Activated CD4-positive, alpha-beta memory T cell treated with anti-CD3 and anti-CD28 coated beads, Interleukin-2, amount 10 ng/mL, durations not matched to agents 7 days and 5 days (primary cell): ENCODE measurements at places on chromosomes 6 and 20.
A peak's percentile ranks its signal among the peaks of the same experiment; 100 is the strongest.

DNA sequence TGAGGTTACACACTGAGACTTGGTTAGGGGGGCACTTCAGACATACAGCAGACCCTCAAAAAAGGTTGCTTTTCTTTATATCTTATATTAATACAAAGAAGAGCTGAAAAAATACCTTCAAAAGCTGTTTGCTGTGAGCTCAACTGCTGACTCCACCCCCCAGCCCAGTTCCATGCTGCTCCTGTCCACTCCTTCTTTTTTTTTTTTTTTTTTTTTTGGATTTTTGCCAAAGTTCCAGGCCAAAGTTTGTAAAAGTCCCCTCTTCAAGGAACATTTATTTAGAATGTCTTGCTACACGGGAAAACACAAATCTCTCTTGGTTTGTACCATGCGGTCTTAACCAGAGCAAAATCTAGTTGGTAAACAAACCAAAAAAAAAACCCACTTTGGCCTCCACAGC lies 85.3 kb upstream of the AKAP12 start:
- no peaks in the 10 kb centered on the region for H3K4me1 ChIP-seq
- no peak overlapping the region for H3K27ac ChIP-seq
- H3K27me3 ChIP-seq: peaks cover 19% of the 10 kb centered on the region
- no peaks in the 10 kb centered on the region for H3K36me3 ChIP-seq

DNA sequence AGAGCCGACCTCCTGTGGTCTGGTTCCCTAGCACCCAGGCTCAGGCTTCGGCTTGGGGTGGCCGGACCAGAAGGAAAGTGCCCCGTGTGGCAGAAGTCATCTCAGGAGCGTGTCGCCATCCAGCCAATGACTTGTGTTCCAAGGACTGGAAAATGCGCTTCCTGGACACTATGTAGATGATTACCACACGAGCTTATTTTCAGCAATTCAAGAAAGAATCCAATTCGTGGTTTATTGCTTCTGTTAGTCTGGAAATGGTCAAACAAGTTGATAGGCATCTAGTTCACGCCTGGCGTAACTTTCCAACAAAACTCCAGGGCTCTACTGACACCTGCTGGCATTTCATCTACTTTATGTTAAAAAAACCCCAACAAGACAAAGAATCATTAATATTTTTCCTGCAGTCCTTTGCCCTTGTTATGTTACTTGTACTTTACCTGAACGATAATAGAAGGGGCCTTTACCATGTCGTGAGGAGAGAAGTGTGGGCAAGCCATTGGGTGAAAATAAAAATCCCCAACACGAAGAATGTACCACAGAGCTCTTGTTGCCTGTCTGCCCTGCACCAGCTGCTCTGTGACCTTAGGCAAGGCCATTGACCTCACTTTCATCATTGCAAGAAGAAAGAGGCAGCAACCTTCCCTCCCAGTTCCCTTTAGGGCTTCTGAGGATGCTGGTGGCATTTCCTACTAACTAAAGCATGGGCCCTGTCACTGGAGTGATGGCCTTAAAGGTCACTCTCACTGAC lies 154.7 kb upstream of the LAMP5 start:
- no peaks in the 10 kb centered on the region for H3K27me3 ChIP-seq
- H3K4me1 ChIP-seq: no peaks in the 10 kb centered on the region
- DNase-seq: no peak
- H3K36me3 ChIP-seq: no peaks in the 10 kb centered on the region

- H3K4me1 ChIP-seq: no peaks in the 10 kb centered on the region
- no peak for DNase-seq
- no peak overlapping the region for H3K4me3 ChIP-seq
- no peak overlapping the region for H3K27ac ChIP-seq
- H3K27me3 ChIP-seq: no peaks in the 10 kb centered on the region
Observed at GRCh38 chr6:21800948-21801438, 207.4 kb downstream of the SOX4 start.

GRCh38 chr6:99426451-99426757 lies 1.3 kb upstream of the PNISR start:
- H3K4me1 ChIP-seq: peaks cover 50% of the 10 kb centered on the region
- H3K27ac ChIP-seq: peak overlapping the region; percentile 99
- no peak for DNase-seq
- H3K36me3 ChIP-seq: peaks cover 34% of the 10 kb centered on the region
- no peaks in the 10 kb centered on the region for H3K27me3 ChIP-seq
- H3K4me3 ChIP-seq: peak overlapping the region; percentile 87

GRCh38 chr6:84773431-84774156 lies 9.2 kb upstream of the TBX18 start:
- DNase-seq: no peak
- peaks cover 65% of the 10 kb centered on the region for H3K27me3 ChIP-seq
- H3K36me3 ChIP-seq: peaks cover 9% of the 10 kb centered on the region
- H3K27ac ChIP-seq: no peak overlapping the region
- no peaks in the 10 kb centered on the region for H3K4me1 ChIP-seq
- H3K4me3 ChIP-seq: no peak overlapping the region

- no peak overlapping the region for H3K4me3 ChIP-seq
- no peak for DNase-seq
- H3K36me3 ChIP-seq: peaks cover 7% of the 10 kb centered on the region
- H3K27ac ChIP-seq: no peak overlapping the region
- no peaks in the 10 kb centered on the region for H3K27me3 ChIP-seq
- H3K4me1 ChIP-seq: peaks cover 6% of the 10 kb centered on the region
Observed at GRCh38 chr6:150999107-150999506, 133.6 kb downstream of the MTHFD1L start.

- no peak for DNase-seq
- H3K4me3 ChIP-seq: no peak overlapping the region
- H3K27me3 ChIP-seq: peaks cover 15% of the 10 kb centered on the region
Observed at GRCh38 chr20:36144336-36144735, 10.2 kb upstream of the EPB41L1 start.

- DNase-seq: no peak
- no peak overlapping the region for H3K27ac ChIP-seq
- H3K36me3 ChIP-seq: no peaks in the 10 kb centered on the region
- H3K4me3 ChIP-seq: no peak overlapping the region
Observed at GRCh38 chr6:155117256-155117655, 122.1 kb downstream of the TIAM2 start.

GRCh38 chr6:119060255-119060907 lies 18.1 kb downstream of the FAM184A start:
- DNase-seq: no peak
- H3K36me3 ChIP-seq: no peaks in the 10 kb centered on the region
- peaks cover 7% of the 10 kb centered on the region for H3K4me1 ChIP-seq
- H3K27me3 ChIP-seq: no peaks in the 10 kb centered on the region

DNA sequence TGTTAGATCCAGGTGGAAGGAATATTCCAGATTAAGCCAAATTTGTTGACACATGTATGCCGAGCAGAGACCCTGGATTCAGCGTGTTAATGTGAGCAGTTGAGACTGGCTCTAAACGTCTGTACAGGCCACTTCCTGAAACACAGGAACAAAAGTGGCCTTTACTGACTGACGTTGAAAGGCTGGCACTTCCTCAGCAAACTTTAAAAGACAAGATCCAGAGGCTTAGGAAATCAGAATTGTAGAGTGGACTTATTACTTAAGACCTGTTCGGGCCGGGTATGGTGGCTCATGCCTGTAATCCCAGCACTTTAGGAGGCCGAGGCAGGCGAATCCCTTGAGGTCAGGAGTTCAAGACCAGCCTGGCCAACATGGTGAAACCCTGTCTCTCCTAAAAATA lies 125.7 kb upstream of the ARID1B start:
- H3K4me1 ChIP-seq: peaks cover 7% of the 10 kb centered on the region
- H3K27ac ChIP-seq: no peak overlapping the region
- no peak for DNase-seq
- H3K27me3 ChIP-seq: peaks cover 15% of the 10 kb centered on the region

DNA sequence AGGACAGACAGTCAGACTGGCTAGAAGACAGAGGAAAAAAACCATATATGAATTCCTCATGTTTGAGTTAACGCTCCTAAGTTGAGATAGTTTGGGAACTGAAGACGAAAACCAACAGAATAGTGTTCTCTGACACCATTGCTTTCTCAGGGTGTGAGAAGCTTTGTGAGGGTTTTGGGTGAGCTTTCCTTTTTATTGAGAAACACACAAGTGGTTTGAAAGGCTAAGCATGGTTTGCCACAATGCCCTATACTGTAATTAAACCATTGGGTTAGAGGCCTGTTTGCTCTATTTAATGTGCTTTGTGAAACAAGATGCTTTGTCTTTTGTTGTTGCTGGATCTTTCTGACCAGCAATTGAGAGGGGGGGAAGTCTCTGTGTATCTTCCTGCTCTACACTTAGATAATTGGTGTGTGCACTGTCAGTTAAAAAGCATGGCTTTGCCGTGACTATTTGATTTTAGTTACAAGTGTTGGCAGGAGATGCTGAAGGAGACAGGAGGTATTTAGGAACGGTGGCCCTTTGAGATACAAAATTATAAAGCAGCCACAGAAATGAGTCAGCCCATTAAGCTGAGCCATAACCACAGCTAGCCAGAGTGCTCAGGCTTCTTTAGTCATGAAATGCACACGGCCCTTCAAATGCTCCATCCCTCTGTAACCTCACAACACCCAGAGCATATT lies 273.0 kb upstream of the PREP start:
- no peak for DNase-seq
- H3K27ac ChIP-seq: no peak overlapping the region
- no peak overlapping the region for H3K4me3 ChIP-seq
- peaks cover 3% of the 10 kb centered on the region for H3K27me3 ChIP-seq
- peaks cover 10% of the 10 kb centered on the region for H3K4me1 ChIP-seq

- peaks cover 24% of the 10 kb centered on the region for H3K27me3 ChIP-seq
- DNase-seq: no peak
- H3K4me3 ChIP-seq: no peak overlapping the region
- H3K4me1 ChIP-seq: peaks cover 10% of the 10 kb centered on the region
- no peaks in the 10 kb centered on the region for H3K36me3 ChIP-seq
Observed at GRCh38 chr6:134047673-134048072, 4.8 kb downstream of the SLC2A12 start.

DNA sequence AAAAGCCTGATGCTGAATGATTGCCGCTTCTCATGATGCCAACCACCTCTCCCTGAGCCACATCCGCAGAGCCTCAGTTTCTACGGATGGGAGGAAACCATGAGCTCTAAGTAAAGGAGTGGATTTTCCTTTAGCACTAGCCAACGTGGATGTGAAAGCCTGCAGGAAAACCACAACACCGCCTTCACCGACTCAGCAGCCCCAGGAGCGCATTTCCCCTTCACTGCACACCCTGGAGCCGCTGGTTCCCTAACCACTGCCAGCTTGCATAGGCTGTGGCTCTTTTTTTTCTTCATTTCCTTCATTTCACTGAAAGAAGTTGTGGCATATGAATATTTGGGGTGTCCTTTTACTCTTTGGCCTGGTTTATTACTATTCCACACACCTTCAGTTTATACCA lies 50.5 kb upstream of the SSTR4 start:
- no peaks in the 10 kb centered on the region for H3K27me3 ChIP-seq
- no peak overlapping the region for H3K4me3 ChIP-seq
- no peak for DNase-seq
- H3K4me1 ChIP-seq: no peaks in the 10 kb centered on the region
- no peak overlapping the region for H3K27ac ChIP-seq
- H3K36me3 ChIP-seq: no peaks in the 10 kb centered on the region

DNA sequence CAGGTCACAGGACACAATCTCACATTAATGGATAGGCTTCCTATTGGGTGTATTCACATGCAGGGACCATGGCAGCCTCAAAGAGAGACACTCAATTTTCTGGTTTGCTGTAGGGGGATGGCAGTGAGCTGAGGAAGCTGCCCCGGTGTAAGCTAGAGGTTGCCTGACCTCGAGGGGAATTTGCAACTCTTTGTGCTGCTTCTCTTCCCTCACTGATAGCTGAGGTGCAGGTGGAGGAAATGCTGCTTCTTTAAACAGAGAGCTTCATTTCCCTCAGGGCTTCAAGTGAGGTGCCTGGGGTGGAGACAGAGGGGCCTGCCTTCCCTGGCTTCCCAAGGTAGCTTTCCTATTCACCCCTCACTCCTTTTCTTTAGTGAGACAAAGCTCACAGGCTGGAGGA lies 151.9 kb downstream of the CD83 start:
- H3K27ac ChIP-seq: no peak overlapping the region
- H3K36me3 ChIP-seq: peaks cover 10% of the 10 kb centered on the region
- H3K4me3 ChIP-seq: no peak overlapping the region
- no peaks in the 10 kb centered on the region for H3K27me3 ChIP-seq

- no peak overlapping the region for H3K27ac ChIP-seq
- H3K36me3 ChIP-seq: no peaks in the 10 kb centered on the region
- no peak for DNase-seq
- no peaks in the 10 kb centered on the region for H3K27me3 ChIP-seq
- peaks cover 40% of the 10 kb centered on the region for H3K4me1 ChIP-seq
- no peak overlapping the region for H3K4me3 ChIP-seq
Observed at GRCh38 chr6:156953479-156954146, 176.4 kb downstream of the ARID1B start.

DNA sequence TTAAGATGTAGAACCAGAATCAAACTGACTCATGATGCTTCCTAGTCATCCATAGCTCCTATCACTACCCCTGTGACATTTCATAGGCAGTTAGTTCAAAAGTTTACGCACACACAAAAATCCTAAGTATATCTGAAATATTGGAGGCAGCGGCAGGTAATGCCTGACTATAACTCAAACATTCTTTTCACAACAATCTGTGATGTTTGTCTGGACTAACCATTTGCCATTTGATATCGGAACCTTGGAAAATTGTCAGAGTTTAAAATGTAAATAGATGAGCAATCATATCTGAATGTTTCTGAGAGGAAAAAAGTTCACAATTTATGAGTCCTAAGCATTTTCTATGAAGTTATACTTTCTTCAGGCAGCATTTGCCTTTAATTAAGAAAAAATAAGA lies 1078.2 kb downstream of the EPHA7 start:
- no peak overlapping the region for H3K4me3 ChIP-seq
- no peak overlapping the region for H3K27ac ChIP-seq
- no peak for DNase-seq
- no peaks in the 10 kb centered on the region for H3K36me3 ChIP-seq
- no peaks in the 10 kb centered on the region for H3K4me1 ChIP-seq

DNA sequence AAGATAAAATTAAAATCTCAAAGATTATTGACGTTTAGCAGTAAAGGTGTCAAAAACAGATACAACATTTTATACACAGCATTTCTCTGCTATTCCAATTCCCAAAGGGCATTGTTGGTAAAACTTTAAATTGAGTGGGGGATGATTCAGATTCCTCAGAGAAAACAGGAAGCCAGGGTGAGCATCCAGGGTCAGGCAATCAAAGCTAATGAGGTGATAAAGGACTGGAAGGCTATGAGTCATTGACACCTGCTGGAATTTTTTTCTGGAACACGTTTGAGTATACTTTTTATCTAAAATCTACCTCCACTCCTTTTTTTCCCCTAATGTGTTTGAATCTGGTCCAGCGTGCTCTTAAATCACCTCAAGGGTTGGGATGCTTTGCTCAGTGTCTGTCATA lies 52.2 kb downstream of the FKBP1C start:
- no peak overlapping the region for H3K27ac ChIP-seq
- no peak overlapping the region for H3K4me3 ChIP-seq
- H3K27me3 ChIP-seq: no peaks in the 10 kb centered on the region
- no peak for DNase-seq

- no peaks in the 10 kb centered on the region for H3K36me3 ChIP-seq
- no peak for DNase-seq
- H3K4me1 ChIP-seq: no peaks in the 10 kb centered on the region
Observed at GRCh38 chr6:23388086-23388783, 737.8 kb upstream of the NRSN1 start.
